ENCODE measurements at places on chromosomes 13 and 19. TPM values are rescaled to one million over a fixed set of nuclear protein-coding genes. Genes with fewer than 3 reads are reported as not detected.

PSG6 gene
- not detected for total RNA-seq

GAPDHS gene
- total RNA-seq = not detected

ZNF541 gene
- not detected for total RNA-seq

PEAK3 gene
- total RNA-seq = not detected

NPAS1 gene
- total RNA-seq = 0.62 TPM

DNA sequence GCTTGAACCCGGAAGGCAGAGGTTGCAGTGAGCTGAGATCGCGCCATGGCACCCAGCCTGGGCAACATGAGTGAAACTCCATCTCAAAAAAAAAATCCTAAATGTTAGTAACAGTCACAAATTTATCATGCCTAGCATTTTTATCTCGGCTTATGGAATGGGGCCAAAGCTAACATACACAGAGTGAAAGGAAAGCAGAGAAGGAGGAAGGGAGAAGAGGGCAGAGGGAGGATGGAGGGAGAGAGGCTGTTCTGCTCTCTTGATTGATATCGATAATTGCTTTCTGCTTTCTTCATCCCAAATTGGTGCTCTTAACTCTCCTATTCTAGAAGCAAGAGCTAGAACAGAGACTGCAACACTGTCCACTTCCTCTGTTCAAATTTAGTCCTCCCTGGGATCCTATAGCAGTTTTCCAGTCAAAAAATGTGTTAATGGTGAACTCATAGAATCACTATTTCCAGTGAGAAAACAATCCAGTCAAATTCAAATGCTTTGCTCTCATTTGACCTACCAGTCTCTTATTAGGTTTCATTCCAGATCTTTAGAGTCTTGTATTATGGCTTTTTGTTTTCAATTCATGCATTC lies 15.8 kb upstream of the TUBGCP3 start:
- peaks cover 11% of the 10 kb centered on the region for H3K4me1 ChIP-seq
- H3K36me3 ChIP-seq = no peaks in the 10 kb centered on the region
- no peak overlapping the region for H3K27ac ChIP-seq
- H3K27me3 ChIP-seq = peaks cover 6% of the 10 kb centered on the region
- H3K4me3 ChIP-seq = no peak overlapping the region

- no peak overlapping the region for H3K4me3 ChIP-seq
- H3K27me3 ChIP-seq = no peaks in the 10 kb centered on the region
- no peak overlapping the region for H3K27ac ChIP-seq
- no peak for DNase-seq
These were observed 1632.0 kb downstream of the PCDH9 start for GRCh38 chr13:65597839-65598818.

GRCh38 chr19:49518033-49518432 lies 5.6 kb downstream of the FCGRT start:
- H3K36me3 ChIP-seq = peaks cover 4% of the 10 kb centered on the region
- no peak overlapping the region for H3K4me3 ChIP-seq
- no peak for DNase-seq
- H3K4me1 ChIP-seq = peaks cover 6% of the 10 kb centered on the region

DNA sequence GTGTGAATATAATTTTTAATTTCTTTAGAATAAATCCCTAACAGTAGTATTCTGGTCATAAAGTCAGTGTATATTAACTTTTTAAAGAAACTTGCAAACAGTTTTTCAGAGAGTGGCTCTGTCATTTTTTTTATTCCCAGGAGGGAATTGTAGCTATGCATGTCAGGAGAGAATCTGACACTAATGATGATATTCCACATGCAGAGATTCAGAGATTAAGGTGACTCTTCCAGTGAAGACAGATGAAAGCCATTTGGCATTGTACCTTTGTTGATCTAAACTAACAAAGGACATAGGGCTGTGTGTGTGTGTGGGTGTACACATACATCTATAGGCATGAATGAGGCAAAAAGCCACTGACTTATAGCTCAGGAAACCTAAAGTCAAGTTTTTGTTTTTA lies 99.9 kb downstream of the TNFSF13B start:
- no peaks in the 10 kb centered on the region for H3K36me3 ChIP-seq
- H3K4me3 ChIP-seq = no peak overlapping the region

- no peak for DNase-seq
- H3K4me1 ChIP-seq = no peaks in the 10 kb centered on the region
- H3K4me3 ChIP-seq = no peak overlapping the region
These were observed 19.7 kb downstream of the ZC3H4 start for GRCh38 chr19:47093841-47094240.

DNA sequence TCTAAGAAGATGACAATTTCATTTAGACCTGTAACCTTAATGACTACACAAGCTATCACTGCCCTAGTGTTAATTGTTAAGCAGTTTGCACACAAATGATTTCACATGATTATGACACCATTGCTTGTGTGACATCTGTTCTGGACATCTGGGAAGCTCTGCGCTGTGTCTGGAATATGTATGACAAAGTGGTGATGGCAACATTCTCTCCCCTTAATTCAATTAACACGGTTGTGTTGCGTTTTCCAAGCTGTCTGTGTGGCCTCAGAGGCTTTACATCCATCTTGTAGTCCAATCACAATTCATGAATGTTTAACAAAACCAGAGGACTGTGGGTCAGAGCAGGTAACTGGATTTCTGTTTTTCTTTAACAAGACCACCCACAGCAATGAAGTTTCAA lies 204.4 kb downstream of the COG6 start:
- no peaks in the 10 kb centered on the region for H3K27me3 ChIP-seq
- no peak overlapping the region for H3K27ac ChIP-seq
- H3K4me3 ChIP-seq = no peak overlapping the region
- DNase-seq = no peak

- H3K4me1 ChIP-seq = peaks cover 5% of the 10 kb centered on the region
- DNase-seq = no peak
- H3K27ac ChIP-seq = no peak overlapping the region
- H3K36me3 ChIP-seq = no peaks in the 10 kb centered on the region
These were observed 89.8 kb downstream of the GNG7 start for GRCh38 chr19:2612619-2613249.

- H3K27me3 ChIP-seq = no peaks in the 10 kb centered on the region
- H3K36me3 ChIP-seq = peaks cover 32% of the 10 kb centered on the region
- peak overlapping the region; percentile 61 for H3K27ac ChIP-seq
- no peak for DNase-seq
These were observed 50.9 kb downstream of the EPS15L1 start for GRCh38 chr19:16420781-16421386.

DNA sequence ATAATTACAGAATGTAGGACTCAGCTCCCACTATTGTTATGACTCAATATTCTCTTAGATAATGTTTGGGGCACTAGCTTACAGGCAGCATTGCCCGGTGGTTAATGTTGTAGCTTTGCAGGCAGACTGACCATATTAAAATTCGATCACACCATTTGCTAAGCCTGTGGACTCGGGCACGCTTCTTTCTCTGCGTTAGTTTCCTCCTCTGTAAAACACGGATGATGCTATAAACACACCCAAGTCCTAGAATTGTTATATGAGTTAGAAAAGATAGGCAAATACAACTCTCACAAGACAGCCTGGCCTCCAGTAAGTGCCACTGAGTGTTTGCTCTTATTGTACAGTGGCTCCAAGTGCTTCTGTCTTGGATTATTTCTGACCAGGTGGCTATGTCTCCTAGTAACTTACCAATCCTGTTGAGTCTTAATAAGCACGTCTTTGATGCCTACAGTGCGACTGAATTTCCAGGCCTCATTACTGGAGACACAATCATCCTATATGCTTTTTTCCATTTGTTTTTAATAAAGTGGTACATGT lies 50.0 kb upstream of the ALOX5AP start:
- no peak for DNase-seq
- no peak overlapping the region for H3K4me3 ChIP-seq
- H3K27ac ChIP-seq = no peak overlapping the region
- H3K27me3 ChIP-seq = no peaks in the 10 kb centered on the region
- H3K4me1 ChIP-seq = peaks cover 6% of the 10 kb centered on the region
- no peaks in the 10 kb centered on the region for H3K36me3 ChIP-seq

DNA sequence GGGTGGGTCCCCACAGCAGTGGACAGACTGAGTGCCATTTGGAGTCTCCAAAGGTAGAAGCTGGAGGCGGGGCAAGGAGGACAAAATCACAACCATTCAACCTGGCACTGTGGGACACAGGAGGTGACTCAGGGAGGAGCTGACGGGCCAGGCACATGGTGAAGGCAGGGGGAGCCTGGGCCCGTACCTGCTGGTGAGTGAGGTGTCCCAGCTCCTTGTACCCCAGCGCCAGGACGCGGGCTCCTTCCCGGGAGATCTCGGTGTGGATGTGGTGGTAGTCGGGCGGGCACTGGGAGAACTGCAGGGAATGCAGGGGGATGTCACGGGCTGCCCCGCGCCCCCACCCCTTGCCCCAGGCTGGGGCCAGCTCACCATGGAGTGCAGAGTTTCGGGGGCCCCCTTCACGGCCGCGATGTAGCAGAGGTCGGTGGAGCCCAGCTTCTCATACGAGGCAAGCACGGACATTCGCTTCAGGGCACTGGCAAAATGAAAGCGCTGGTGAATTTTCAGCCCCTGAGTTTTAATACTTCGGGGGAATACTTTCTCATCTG lies 9.8 kb downstream of the ATP13A1 start:
- no peak overlapping the region for H3K27ac ChIP-seq
- no peak for DNase-seq
- no peaks in the 10 kb centered on the region for H3K27me3 ChIP-seq
- H3K36me3 ChIP-seq = peaks cover 84% of the 10 kb centered on the region
- no peaks in the 10 kb centered on the region for H3K4me1 ChIP-seq

- no peaks in the 10 kb centered on the region for H3K36me3 ChIP-seq
- H3K27ac ChIP-seq = no peak overlapping the region
- no peaks in the 10 kb centered on the region for H3K27me3 ChIP-seq
- no peak overlapping the region for H3K4me3 ChIP-seq
- DNase-seq = no peak
These were observed 617.0 kb downstream of the UQCRFS1 start for GRCh38 chr19:28595722-28596480.

DNA sequence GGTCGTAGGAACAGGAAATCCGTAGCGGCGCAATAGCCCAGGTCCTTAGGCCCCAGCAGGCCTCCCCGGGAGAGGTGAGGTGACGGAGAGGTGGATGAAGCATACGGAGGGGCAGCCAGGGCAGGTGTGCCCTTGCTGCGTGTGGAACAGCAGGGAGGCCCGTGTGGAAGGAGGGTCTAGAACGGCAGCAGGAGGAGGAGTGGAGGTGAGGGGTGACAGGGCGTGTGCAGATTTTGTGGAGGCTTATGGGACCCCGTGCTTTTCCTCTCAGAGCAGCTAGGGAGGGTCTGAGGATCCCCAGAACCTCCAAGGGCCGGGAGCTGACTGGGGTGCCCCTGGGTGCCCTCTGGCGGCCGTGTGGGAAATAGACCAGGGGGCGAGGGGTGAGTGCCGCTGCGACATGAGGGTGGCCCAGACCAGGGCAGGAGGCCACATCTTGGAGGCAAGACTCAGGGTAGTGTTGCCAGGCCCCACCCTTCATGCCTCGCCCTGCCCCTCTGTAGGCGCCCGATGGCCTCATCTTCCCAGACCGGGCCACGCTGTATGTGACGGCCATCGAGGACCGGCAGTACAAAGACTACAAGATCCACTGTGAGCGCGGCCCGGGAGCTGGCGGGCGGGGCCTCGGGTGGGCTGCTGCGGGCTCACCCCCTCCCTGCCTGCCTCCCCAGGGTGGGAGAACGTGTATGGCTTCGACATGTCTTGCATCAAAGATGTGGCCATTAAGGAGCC lies 5.0 kb upstream of the ADM5 start:
- H3K4me1 ChIP-seq = peaks cover 33% of the 10 kb centered on the region
- H3K27me3 ChIP-seq = no peaks in the 10 kb centered on the region
- peaks cover 8% of the 10 kb centered on the region for H3K36me3 ChIP-seq
- DNase-seq = no peak
- H3K27ac ChIP-seq = no peak overlapping the region

DNA sequence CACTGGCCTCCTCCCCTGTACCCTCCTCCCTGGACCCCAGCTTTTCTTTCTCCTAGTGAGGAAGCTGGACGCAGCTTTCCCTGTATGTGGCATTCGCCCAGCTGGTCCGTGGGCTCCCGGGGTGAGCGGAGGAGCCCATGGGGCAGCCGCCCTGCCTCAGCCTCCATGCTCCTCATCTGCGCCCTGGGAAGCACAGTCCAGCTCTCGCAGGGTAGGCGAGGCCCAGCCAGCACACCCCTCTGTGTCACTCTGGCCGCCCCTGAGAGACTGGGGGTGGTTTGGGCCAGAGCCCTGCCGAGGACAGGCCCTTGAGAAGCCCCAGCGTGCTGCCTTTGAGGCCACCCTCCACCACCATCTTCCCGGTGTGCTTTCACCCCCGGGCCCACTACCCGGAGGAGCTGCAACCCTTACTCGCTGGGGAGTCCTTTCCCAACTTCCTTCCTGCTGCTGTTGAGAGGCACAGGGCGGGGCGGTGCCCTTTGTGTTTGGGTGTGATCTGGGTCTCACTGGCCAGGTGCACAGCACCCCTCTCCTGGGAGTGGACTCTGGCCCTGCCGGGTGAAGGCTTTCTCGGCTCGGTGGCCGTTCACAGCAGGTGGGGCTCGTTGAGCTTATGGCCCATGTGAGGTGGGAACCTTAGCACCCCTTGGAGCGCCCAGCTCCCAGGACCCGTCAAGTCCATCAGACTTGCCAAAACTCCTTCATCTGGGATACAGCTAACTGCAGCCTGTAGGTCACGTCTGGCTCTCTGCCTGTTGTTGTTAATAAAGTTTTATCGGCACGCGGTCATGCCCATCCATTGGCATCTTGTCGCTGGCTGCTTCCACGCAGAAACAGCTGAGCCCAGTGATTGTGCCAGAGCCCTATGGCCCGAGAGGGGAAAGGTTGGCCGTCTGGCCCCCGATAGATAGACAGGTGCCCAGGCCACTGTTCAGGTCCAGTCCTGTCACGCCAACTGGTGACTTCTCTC lies 3.2 kb downstream of the NCLN start:
- H3K4me1 ChIP-seq = peaks cover 12% of the 10 kb centered on the region
- H3K27ac ChIP-seq = no peak overlapping the region
- no peaks in the 10 kb centered on the region for H3K27me3 ChIP-seq
- H3K4me3 ChIP-seq = no peak overlapping the region
- no peak for DNase-seq
- peaks cover 4% of the 10 kb centered on the region for H3K36me3 ChIP-seq

Measured in endothelial cell of umbilical vein (primary cell).